ENCODE measurements at places on chromosomes 2 and 18.
A peak's percentile ranks its signal among the peaks of the same experiment; 100 is the strongest.

GRCh38 chr2:208040199-208041171 is 15.2 kb upstream of the PLEKHM3 start:
- peak; percentile 64 for DNase-seq

GRCh38 chr18:77165503-77166188 is 33.1 kb upstream of the MBP start:
- no peak for DNase-seq

- no peak for DNase-seq
These were observed 89.6 kb downstream of the TPO start for GRCh38 chr2:1502891-1503304.

DNA sequence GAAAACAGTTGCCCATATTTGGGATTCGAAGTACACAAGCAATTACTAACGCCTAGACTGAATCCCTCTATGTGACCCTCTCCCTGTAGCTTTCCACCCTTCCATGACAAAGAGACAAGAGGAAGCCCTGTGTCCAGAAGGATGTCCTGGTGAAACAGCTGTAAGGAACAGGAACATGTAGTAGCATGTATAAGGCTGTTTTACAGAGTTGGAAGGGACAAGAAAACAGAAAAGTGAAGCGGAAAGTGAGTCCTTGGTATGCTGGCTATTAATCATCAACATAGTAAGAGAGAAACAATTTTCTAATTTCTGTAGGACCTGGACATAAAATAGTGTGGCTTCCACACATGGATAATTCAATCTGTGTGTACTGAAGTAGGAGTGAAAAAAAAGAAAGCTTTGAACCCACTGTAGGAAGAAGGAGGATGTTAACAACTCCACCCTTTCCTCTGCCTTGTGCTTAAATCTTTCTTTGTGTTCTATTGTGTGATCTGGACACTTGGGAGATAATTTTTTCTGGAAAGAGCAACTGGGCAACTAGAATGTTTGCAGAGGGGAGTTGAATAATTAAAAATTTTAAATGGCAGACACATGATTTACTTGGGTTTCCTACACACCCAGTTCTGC is 162.3 kb upstream of the ZSWIM2 start:
- DNase-seq, result no peak

Data from activated CD4-positive, alpha-beta T cell treated with anti-CD3 and anti-CD28 coated beads for 4 hours (primary cell).